G401 (cell line): ENCODE measurements at places on chromosomes 5 and 9. TPM values are rescaled to one million over a fixed set of nuclear protein-coding genes. Genes with fewer than 3 reads are reported as not detected.

The SPINK13 gene
- total RNA-seq: not detected in 2 replicates

The PDE6A gene
- not detected in 2 replicates for total RNA-seq

The NOTCH1 gene
- total RNA-seq: 10.9 and 13.8 TPM in 2 replicates

The CNTNAP3 gene
- total RNA-seq: 9.8 and 18.0 TPM in 2 replicates

The IFNA21 gene
- total RNA-seq: not detected in 2 replicates

The PCDHGA11 gene
- not detected in 2 replicates for total RNA-seq

The HCN1 gene
- total RNA-seq: not detected in 2 replicates

- no peak for DNase-seq
Observed at GRCh38 chr9:104923740-104924139, 4.2 kb downstream of the ABCA1 start.

DNA sequence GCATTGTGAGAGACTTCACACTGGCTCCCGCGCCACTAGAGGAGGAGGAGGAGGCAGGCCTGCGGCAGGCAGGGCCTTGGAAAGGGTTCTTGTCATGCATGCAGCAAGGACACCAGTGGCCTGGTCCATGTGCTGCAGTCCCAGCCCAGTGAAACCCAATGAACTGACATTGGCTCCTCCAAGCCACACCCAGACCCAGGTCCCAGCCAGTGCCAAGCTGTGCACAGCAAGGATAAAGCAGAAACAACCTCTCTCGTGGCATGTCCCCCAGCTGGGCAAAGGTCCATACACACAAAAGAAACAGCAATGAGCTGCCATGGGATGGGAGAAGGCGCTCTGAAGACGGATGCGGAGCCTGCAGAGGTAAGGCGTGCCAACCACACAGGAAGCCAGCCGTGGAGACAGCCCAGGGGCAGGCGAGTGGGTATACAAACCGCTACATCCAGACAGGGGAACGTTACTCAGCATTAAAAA is 89.2 kb downstream of the SEMA4D start:
- DNase-seq: no peak

GRCh38 chr5:33891446-33891787 is 373 bp downstream of the ADAMTS12 start:
- DNase-seq: no peak

DNA sequence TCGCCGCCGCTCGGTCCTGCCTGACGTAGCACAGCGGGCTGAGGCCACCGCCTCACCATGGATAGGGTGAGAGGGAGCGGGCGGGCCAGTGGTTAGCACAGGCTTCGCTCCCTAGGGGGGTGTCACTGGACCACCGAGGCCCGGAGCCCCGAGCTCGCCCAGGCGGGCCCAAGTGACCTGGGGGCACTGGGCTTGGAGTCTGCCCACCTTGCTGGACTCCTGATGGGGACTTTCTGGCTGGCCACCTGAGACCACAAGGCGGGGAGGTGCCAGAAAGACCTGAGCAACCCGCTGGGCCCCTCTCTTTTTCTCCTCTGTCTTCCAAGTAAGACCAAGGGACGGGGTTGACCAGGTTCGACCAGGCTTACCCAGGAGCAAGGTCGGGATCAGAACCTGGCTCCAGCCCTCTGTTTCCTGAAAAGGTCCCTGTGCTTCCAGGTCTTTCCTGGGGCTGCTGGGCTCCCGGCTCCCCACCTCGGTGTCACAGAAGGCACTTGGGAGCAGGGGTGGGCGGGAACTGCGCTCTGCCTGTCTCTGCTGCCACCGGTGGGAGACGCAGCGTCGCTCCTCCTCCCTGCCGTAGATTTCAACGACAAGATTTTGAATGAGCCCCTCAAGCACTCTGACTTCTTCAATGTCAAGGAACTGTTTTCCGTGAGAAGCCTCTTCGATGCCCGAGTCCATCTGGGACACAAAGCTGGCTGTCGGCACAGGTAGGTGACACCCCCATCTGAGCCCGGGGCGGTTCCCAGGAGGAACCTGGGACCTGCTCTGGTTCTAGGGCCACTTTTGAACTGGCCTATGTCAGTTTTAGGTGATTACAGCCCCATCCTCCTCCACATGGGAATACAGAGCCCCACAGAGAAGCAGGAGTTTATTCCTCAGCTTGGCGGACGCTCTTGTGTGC is 1.0 kb downstream of the MRPS2 start:
- no peak for DNase-seq

- no peak for DNase-seq
Observed at GRCh38 chr5:107294211-107294550, 376.6 kb downstream of the EFNA5 start.

DNA sequence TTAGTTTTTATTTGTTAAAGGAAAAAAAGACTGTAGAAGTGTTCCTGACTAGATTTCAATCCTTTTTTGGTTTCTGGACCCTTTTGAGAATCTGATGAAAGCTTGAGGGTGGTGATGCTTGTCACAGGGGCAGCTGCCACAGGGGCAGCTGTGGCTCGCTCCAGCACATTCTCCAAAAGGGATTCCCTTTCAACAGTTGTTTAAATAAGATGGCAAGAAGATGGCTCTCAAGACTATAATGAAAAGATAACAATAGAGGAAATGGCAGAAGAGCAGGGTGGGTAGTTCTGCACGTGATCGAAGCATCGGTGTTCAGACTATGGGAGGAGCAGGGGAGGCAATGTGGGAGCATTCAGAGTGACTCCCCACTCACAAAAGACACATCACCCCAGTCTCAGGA is 46.5 kb upstream of the TNFAIP8 start:
- no peak for DNase-seq

- no peak for DNase-seq
Observed at GRCh38 chr9:121233906-121234831, 32.5 kb upstream of the RAB14 start.

GRCh38 chr9:131446276-131446675 is 52.4 kb downstream of the PRRC2B start:
- no peak for DNase-seq

- no peak for DNase-seq
Observed at GRCh38 chr9:121859646-121860045, 208.2 kb downstream of the DAB2IP start.
